Activated CD4-positive, alpha-beta memory T cell treated with anti-CD3 and anti-CD28 coated beads, Interleukin-2, amount 10 ng/mL, durations not matched to agents 7 days and 5 days (primary cell): ENCODE measurements at places on chromosomes 4 and X. TPM values are rescaled to one million over a fixed set of nuclear protein-coding genes. Genes with fewer than 3 reads are reported as not detected.

Gene TMEM47
- total RNA-seq, result not detected

Gene STATH
- total RNA-seq, result not detected

Gene SORBS2
- total RNA-seq, result not detected

Gene TMPRSS11F
- not detected for total RNA-seq

DNA sequence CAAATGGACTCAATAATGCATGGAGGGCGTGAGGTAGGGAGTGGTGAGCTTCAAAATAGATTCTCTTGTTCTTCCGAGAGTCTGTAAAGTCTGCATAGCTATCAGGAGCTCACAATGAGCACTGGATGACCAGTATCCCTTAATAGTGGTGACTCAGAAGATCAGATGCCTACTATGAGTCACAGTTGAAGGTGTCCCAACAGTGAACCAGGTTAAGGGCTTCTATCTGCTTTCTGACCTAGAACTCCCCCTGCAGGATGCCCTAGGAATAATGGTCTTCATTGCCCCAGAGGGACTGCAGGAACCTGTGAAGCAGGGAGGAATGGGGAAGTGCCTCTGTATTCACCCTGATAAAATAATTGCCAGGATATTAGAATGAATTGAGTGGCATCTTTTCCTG, 22.1 kb downstream of the DGKK start:
- H3K4me1 ChIP-seq, result no peaks in the 10 kb centered on the region
- H3K27ac ChIP-seq, result no peak overlapping the region
- H3K27me3 ChIP-seq, result peaks cover 4% of the 10 kb centered on the region
